ENCODE measurements at places on chromosomes 5 and 9.

DNA sequence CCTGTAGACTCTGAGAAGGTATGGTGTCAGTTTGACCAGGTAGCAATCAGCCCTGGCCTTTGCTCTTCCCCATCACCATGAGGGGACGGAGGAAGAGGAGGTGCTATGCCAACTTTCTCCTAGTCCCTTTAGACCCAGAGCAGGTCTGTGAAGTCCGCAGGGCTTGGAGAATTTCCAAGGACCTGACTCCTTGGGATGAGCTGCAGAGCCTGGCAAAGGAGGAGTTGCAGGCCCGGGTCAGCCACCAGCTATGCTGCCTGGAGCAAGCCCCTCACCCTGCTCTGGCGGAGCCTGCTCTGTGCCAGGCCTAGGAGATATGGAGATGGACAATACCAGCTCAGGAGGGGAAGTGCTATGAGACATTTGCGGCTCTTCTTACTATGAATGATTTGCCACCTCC is 188.3 kb downstream of the CDK5RAP2 start:
- DNase-seq, result no peak

- no peak for DNase-seq
Measured at GRCh38 chr5:116887104-116887503, 312.5 kb upstream of the SEMA6A start.

DNA sequence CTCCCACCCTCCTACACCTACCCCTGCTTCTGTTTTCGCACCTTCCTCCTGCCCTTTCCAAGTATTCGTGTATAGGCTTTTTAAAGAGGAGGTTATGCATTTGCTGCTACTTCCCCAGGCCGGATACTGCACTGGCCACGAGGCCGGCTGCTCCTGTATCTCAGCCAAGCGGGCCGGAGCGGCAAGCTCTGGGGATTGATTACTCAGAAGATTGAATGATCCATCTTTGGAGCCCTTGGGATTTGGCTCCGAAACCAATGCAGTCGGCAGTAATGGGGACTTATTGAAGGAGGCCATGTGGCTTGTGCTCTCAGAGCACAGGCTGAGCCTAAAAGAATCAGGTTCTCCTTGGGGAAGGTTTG is 405.3 kb downstream of the TLE4 start:
- DNase-seq, result no peak

DNA sequence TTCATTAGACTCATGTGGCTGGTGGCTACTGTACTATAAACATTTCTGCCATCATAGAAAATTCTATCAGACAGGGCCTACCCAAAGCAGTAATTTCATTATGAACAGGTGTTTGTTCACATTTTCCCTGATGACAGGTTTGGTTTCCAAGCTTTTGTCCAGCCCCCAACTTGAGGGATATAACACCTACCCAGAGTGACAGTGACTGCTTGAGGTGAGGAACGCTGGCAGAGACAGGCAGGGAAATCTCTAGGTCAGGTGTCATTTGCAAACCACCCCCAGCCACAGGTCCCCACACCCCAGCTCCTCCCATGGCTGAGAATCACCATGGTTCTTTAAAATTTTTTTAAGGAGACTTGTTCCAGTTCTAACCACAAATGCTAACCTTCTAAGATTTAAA is 25.5 kb downstream of the GOLM1 start:
- DNase-seq, result no peak

DNA sequence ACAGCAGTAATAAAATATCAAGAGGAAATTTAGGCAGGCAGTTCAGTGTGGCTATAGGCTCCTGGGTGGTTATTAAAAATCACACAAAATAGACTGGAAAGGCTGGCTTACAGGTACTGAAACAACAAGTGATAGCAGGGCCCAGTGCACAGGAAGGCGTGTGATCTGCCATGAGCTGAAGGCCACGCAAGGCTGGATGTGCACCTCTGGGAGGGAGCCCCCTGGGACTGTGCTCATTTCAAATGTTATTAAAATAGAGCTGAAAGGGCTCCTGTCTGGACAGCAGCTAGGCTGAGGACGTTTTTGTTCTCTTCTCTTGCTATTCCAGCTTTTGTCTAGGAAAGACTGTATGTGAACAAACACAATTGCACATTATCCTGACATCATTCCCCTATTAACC is 324.3 kb upstream of the RFX3 start:
- no peak for DNase-seq

DNA sequence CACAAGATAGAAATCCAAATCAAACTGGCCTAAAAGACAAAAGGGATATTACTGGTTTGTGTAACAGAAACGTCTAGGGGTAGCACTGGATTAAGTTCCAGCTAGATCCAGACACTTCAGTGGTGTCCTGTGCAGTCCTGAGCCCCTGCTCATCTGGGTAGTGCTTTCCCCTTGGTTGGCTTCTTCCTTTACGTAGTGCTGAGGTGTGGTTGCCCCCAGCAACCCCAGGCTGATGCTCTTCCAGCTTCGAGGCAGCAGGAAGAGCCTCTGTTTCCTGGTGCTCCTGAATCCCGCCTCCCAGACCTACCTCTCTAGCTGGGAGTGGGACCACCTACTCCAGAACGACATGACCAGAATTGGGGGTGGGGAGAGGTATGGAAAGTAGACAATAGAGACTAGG is 166.1 kb upstream of the ADRA1B start:
- DNase-seq, result no peak

- no peak for DNase-seq
Measured at GRCh38 chr5:144028058-144028457, 142.4 kb downstream of the YIPF5 start.

GRCh38 chr5:154714266-154714986 is 40.8 kb upstream of the LARP1 start:
- peak; percentile 14 for DNase-seq

GRCh38 chr5:9059920-9060691 is 485.8 kb downstream of the SEMA5A start:
- DNase-seq, result no peak

DNA sequence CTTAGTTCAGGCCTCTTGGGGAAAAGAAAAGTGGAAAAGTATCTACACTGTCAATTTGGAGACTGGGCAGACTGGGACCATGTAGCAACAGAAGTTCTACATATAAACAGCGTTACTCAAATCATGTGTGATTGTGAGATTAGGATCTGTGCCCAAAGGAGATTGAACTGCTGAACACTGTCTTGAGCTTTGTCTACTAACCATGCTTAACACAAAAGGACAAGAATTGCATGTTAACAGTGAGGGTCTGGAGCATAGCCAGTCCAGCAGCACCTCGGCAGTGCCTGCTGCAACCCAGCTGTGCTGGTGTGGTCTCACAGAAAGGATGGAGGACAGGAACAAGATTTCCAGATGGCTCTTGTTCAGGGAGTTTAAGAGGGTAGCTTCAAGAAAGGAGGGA is 5.7 kb downstream of the PAM start:
- DNase-seq, result no peak

GRCh38 chr5:3122985-3123762 is 371.7 kb upstream of the IRX2 start:
- DNase-seq, result no peak

DNA sequence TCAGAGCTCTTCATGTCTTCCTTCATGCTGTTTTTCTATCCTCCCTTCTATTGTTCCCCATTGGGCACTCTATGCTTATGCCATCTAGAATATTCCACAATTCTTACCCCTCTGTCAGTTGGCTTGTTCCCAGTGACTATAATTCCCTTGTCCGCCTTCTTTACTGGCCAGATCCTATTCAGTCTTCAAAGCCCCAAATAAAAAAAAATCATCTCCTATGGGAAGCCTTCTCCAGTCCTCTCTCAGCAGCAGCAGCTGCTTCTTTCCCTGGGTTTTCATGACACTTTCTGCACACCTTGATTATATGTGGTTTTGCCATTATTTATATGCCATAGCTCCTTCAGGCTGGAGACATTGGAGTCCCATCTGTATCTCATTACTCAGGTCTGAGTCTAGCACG is 54.6 kb upstream of the TNFAIP8 start:
- DNase-seq, result no peak

DNA sequence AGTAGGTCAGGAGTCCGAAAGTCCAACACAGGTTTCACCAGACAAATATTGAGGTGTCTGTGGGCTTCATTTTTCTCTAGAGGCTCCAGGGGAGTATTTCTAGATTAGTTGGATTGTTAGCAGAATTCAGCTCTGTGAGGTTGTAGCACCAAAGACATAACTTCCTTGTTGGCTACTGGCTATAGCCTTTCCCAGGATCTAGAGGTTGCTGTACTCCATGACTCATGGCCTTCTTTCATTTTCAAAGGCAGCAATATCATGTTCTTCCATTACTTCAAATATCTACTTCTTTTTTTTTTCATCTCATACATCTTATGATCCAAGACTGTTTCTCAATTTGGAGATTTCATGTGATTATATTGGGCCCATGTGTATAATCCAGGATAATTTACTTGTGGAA is 404.0 kb upstream of the FAM174A start:
- DNase-seq, result no peak

DNA sequence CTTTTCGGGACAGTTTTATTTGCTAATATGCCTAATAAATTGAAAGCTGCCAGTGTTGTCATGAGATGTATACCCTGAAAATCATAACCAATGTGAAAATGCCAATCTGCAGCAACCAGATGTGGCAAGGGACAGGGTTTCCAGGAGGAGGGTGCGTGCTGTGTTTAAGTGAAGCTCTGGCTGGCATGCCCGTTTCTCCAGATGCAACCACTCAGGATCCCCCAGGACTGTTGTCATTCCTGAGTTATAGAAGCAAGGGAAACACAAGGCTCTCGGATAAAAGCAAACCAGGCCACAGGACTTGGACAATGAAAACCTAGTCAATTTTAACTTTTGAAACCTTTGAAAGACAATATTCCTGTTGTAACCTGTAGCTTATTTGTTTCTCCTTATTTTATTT is 360.2 kb downstream of the SLIT3 start:
- no peak for DNase-seq

- no peak for DNase-seq
Measured at GRCh38 chr5:98921947-98922505, 6.8 kb downstream of the CHD1 start.

All from GM18507 (cell line).